ENCODE measurements at places on chromosomes 1 and 21.

DNA sequence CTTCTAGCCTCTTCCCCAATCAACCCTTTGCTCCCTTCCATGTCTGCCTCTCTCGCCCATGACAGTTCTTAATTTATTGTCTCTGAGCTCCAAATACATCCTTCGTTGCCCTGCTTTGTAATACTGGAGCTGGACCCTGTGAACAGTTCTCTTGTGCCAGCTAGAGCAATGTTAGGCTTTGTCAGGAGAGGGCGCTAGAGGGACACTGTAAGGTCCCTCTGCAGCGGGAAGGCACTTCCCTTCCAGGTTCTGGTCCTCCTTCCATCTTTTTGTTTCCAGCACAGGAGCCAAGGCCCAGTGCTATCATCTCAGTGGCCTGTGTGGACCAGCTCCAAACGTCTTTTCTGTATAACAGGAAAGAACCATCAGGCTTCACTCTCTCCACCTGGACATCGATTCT lies 95.9 kb downstream of the PTPRU start:
- DNase-seq: no peak

DNA sequence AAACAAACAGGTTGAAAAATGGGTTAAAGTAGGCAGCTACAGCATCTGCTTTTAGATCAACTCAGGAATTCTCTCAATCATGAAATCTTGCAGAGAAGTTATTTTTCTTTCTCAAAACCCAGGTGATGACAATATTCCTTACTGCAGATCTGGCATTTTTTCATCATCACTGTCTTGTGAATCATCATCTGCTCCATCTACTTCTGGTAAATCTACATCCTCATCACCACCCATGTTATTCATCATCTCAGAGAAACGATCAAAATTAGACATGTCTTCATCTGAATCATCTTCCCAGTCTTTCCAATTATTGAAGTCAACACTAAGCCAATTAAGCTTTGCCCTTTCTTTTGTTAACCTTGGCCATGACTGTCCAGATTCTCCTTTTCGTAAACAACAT lies 21.8 kb downstream of the GBP2 start:
- no peak for DNase-seq

DNA sequence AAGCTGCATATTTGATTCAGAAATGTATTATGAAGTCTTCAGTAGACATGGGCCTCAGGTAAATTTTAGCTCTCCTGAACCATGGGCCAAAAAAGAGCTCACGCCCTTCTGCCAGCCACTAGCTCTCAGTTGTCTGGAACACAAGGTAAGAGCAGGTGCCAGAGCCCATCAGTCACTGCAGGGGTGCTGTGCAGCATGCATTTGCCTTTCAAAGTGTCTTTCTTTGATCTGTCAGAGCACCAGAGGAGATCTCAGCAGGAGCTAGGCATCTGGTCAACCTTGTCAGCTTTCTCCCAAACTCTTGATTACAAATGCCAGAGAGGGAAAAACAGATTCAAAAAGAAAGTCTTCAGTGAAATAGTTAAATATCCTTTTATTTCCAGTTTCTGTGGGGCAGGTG lies 332.3 kb downstream of the COL11A1 start:
- DNase-seq: no peak

DNA sequence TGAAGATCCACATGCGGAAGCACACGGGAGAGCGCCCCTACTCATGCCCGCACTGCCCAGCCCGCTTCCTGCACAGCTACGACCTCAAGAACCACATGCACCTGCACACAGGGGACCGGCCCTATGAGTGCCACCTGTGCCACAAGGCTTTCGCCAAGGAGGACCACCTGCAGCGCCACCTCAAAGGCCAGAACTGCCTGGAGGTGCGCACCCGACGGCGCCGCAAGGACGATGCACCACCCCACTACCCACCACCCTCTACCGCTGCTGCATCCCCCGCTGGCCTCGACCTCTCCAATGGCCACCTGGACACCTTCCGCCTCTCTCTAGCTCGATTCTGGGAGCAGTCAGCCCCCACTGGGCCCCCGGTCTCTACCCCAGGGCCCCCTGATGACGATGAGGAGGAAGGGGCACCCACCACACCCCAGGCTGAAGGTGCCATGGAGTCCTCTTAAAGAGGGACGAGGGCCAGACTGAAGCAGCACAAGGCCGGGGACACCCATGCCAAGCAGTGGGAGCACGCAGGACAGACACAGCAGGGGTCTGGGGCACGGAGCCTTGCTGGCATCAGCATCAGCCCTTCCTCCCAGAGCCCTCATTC lies 13.7 kb downstream of the ZBTB7B start:
- no peak for DNase-seq

GRCh38 chr1:45612941-45613579 lies 10.8 kb downstream of the CCDC17 start:
- no peak for DNase-seq

- no peak for DNase-seq
Observed at GRCh38 chr1:31785020-31785946, 21.1 kb upstream of the ADGRB2 start.

DNA sequence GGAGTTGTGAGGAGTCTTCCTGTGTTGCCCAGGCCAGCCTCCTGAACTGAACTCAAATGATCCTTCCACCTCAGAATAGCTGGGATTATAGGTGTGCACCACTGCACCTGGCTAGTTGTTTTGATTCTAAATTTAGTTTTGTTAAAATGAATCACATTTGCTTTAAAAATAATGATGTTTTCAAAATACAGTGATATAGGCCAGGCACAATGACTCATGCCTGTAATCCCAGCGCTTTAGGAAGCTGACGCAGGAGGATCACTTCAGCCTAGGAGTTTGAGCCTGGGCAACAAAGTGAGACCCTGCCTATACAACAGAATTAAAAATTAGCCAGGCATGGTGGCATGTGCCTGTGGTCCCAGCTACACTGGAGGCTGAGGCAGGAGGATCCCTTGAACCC lies 24.3 kb downstream of the RTCA start:
- DNase-seq: no peak

DNA sequence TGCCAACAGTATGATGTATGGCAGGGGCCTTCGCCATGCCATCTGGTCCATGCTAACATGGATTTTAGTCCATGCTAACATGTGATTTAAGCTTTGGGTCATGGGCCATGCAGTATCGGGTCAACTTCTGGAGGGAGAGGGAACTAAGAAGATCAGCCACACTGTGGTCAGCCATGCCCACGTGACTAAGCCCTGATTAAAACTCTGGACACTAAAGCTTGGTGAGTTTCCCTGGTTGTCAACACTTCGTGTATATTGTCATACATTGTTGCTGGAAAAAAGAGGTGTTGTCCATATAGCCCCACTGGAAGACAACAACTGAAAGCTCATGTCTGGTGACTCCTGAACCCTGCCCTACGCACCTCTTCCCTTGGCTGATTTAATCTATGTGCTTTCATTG lies 90.5 kb downstream of the SUSD4 start:
- DNase-seq: no peak

GRCh38 chr1:5830771-5831599 lies 161.2 kb downstream of the NPHP4 start:
- DNase-seq: no peak

- DNase-seq: no peak
Observed at GRCh38 chr1:33180226-33180910, 1.5 kb downstream of the TRIM62 start.

DNA sequence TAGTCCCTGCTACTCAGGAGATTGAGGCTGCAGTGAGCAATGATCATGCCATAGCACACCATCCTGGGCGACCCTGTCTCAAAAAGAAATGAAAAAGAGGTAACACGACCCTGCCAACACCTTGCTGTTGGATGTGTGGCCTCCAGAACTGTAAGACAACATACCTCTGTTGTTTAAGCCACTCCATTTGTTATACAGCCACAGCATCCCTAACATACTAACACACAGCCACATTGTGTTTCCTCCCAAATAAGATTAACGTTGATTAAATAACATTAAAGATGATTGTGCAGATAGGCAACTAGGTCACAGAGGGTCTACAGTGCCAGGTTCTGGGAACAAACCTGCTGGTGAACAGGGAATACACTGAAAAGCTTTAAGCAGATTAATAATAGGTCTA lies 170.4 kb downstream of the RERE start:
- no peak for DNase-seq

GRCh38 chr1:147598621-147599361 lies 57.5 kb downstream of the BCL9 start:
- DNase-seq: peak; percentile 36
